ENCODE measurements at places on chromosomes 3 and 15. TPM values are rescaled to one million over a fixed set of nuclear protein-coding genes. Genes with fewer than 3 reads are reported as not detected.

MASP1 gene
- total RNA-seq: 11.5 TPM

ZNF619 gene
- total RNA-seq: 6.2 TPM

- no peaks in the 10 kb centered on the region for H3K36me3 ChIP-seq
- DNase-seq: no peak
- no peak overlapping the region for H3K4me3 ChIP-seq
- no peaks in the 10 kb centered on the region for H3K27me3 ChIP-seq
- no peaks in the 10 kb centered on the region for H3K4me1 ChIP-seq
Observed at GRCh38 chr3:160132226-160132625, 93.0 kb upstream of the C3orf80 start.

DNA sequence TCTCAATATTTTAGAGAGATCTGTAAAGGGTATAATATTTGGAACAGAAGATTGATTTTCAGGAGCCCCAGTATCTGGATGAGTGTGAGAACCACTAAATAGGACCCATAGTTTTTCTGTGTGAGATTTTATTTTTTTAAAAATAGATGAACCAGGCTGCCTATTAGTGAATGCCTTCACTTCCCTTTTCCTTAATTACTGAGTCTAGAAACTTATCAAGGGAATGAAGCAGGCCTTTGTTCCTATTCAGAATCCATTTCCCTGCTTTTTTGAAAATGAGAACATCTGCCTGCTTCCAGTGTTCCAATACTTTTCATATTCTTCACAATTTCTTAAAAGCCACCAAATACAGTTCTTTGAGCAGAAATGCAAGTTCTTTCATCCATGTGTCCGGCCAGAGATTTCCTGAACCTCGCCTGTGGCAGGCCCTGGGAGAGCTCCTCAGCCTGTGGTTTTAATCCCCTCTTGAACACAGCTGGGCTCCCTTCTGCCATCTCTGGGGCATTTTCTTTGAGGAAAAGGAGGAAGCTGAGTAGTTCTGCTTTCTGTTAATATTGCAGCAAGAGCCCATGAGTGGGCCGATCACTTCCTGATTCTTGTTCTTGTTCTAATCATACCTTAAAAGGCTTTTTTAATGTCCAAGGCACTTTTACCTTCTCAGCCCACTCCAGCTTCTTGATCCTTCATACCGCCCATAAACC, 4.7 kb downstream of the EHD4 start:
- peak; percentile 49 for DNase-seq
- no peaks in the 10 kb centered on the region for H3K27me3 ChIP-seq
- peaks cover 11% of the 10 kb centered on the region for H3K4me1 ChIP-seq
- peak overlapping the region; percentile 87 for H3K27ac ChIP-seq
- no peaks in the 10 kb centered on the region for H3K36me3 ChIP-seq

- DNase-seq: no peak
- no peak overlapping the region for H3K27ac ChIP-seq
- H3K4me1 ChIP-seq: no peaks in the 10 kb centered on the region
- no peaks in the 10 kb centered on the region for H3K27me3 ChIP-seq
Observed at GRCh38 chr15:85986741-85987140, 92.9 kb upstream of the AGBL1 start.

DNA sequence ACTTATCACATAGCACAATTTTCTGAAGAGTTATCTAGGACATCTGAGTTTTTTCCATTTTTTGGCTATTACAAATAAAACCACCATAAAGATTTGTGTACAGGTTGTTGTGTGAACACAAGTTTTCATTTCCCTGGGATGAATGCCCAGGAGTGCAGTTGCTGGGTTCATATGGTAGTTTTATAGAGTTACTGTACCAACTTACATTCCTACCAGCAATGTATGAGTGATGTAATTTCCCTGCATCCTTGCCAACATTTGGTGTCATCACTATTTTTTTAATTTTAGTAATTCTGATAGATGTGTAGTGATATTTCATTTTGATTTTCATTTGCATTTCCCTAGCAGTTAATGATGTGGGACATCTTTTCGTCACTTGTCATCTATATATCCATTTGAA, 20.5 kb downstream of the FILIP1L start:
- no peak overlapping the region for H3K27ac ChIP-seq
- no peak overlapping the region for H3K4me3 ChIP-seq
- DNase-seq: no peak
- H3K4me1 ChIP-seq: no peaks in the 10 kb centered on the region
- H3K27me3 ChIP-seq: no peaks in the 10 kb centered on the region

DNA sequence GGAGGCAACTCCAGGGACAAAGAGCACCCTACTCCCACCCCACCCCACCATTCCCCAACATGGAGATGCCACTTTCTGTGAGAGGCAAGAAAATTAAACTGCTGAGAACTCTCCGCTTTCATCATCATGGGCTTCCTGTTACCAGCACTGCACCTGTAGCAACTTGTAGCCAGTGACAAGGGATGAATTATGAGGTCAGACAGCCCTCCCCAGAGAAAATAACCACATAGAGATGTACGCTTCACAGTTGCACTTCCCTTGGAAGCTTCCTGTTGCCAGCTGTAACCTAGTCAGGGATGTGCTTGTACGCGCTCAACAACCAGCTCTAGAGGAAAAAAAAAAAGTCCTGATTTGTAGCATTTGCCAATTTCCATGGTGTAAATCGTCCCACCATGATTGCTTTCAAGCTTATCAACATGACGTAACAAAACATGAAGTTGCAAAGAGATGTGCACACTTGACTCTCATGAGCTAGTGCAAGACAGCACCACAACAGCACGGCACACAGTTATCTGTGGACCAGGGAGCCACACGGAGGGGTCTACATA, 145.4 kb downstream of the RAB11A start:
- no peak for DNase-seq
- H3K4me3 ChIP-seq: no peak overlapping the region
- H3K4me1 ChIP-seq: no peaks in the 10 kb centered on the region
- H3K36me3 ChIP-seq: no peaks in the 10 kb centered on the region
